ENCODE measurements at places on chromosomes 4 and X.

DNA sequence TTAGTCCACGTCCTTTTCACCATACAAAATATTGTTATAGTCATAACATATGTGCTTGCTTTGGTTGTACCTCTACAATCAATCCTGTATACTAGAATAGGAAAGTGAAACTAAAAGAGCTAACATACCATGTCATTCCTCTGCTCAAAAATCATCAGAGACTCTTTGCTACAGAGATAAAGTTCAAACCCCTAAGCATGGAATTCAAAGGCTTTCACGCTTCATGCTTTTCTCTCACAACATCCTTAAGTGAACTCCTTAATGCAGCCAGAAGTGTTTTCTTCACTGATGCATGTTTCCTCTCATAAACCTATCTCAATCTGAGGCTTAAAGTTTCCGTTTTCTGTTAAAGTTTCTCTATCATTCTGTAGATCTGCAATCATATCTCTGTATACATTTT lies 744.6 kb upstream of the IGFBP7 start:
- no peak for DNase-seq

DNA sequence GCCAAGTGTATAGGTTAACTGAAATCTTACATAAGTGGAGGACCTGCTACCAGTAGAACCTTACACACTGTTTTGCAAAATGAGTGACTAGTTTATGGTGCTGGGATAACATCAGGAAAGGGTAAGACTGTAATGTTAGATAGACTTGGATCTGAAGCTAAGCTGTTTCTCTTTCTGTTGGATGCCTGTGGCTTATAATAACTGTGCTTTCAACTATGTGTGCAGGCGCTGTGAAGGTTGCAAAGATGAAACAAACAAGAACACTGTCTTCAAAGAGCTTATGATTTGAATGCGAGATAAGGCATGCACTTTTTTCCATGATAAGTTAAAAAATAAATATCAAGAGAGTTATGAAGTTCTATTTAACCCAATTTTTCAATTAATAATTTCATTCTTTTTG lies 34.5 kb upstream of the LCORL start:
- no peak for DNase-seq

- no peak for DNase-seq
These were observed 979 bp downstream of the RP2 start for GRCh38 chrX:46837558-46838485.

DNA sequence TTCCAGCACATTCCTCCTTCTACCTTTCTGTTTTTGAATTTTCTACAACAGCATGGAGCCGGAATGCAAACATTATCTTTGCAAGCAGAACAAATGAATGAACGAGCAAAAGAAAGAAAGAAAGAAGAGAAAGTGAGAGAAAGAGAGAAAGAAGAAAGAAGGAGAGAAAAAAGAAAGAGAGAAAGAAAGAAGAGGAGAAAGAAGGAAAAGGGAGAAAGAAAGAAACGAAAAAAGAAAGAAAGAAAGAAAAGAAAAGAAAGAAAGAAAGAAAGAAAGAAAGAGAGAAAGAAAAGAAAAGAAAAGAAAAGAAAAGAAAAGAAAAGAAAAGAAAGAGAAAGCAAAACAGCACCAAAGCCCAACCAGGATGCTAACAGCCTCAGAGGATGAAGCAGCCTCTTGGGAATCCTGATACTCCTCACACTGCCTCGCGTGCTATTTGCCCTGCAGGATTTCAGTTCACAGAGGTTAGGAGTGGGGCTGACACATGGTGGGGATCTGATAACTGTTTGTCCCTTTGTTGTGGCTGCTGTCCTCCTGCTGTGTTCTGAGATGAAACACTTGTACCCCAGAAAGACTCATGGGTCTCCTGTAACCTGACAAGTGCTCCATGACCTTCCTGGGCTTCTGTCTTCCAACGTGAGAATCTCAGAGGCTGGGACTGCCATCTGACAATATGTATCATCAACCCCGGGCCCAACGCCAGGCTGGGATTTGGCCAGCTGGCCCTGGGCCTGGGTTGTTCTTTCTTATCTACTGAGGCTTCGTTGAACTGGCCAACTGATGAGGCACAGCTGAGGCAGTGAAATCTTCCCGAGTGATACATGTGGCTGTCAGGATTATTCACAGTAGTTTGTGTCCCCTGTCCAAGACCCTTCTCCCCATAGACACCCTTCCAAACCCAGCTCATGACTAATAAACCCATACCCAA lies 61.0 kb downstream of the SEPSECS start:
- DNase-seq: no peak

GRCh38 chrX:30275498-30275897 lies 28.6 kb downstream of the MAGEB1 start:
- DNase-seq: no peak

DNA sequence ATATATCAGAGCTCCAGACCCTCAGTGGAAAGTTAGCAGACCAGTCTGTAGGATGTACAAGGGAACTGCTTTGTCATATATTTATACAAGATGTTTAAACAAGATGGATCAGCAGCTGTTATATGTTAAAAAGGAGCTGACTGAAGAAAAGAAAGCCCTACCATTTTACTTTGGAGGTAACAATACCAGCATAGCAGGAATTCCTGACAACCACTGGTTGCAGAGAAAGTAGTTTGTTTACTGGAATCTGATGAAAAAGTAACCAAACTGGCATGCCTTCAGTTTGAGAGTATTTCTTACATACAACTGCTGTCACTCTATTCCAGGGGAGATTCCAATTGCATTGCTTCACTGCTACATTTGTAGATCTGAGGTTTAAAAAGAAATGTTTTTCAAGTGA lies 49.5 kb upstream of the GABRQ start:
- no peak for DNase-seq

GRCh38 chrX:68498044-68498507 lies 775 bp upstream of the YIPF6 start:
- no peak for DNase-seq

- DNase-seq: no peak
These were observed 13.0 kb upstream of the TBC1D9 start for GRCh38 chr4:140769209-140769608.

All from stimulated activated CD4-positive, alpha-beta T cell treated with anti-CD3 and anti-CD28 coated beads, Interleukin-4, amount 100 ng/mL, for 1 hour (primary cell).